ENCODE measurements at places on chromosomes 13 and 19.

DNA sequence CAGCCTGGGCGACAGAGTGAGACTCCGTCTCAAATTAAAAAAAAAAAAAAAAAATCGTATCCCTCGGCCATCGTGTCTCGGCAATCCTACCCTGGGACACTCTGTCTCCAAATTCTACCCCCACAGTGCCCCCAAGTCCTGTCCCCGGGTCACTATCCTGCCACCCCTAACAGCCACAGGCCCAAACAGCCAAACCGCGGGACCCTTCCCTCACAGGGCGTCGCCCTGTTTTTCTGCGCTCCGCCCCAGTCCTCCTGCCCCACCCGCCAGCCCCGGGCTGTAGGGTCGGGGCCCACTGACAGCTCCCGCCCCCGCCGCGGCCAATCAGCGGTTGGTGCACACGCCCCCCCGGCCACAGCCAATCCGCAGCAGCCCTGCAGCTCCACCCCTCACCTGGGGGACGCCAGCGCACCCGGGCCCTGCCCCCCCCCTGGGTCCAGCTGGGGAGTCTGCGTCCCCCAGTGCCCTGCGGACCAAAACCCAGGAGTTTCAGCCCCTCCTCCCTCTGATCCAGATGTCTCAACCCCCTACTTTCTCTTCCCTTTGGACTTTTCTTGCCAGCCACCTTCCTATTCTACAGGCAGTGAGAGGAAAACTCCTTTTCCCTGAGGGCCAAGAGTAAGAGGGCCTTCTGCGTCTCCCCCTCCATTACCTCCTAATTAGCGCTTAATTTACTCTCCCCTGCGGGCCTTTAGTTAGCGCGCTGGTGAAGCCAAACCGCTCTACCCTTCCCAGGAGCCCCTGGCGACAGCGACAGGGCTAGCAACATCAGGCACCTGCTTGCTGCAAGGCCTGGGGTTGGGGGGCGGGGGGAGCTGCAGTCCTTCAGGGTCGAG, 1.5 kb upstream of the BCAT2 start:
- peak; percentile 66 for DNase-seq

DNA sequence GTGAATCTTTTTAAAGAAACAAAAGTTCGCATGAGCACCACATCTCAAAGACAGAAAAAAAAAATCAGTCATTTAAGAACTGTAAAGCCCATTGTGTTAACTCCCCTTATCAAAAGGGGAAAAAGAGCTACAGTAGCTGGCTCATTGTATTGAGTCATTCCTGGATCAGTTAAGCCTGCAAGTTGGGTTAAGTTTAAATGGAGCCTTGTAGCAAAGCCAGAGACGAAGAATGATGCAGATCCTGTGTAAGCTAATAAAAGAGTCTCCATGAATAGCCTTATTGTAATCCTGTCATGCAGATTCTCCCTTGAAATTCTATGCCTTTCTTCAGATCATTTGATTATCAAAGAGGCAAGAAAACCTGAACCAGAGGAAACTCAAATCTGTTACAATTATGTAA, 83.8 kb downstream of the CRYL1 start:
- DNase-seq = no peak

DNA sequence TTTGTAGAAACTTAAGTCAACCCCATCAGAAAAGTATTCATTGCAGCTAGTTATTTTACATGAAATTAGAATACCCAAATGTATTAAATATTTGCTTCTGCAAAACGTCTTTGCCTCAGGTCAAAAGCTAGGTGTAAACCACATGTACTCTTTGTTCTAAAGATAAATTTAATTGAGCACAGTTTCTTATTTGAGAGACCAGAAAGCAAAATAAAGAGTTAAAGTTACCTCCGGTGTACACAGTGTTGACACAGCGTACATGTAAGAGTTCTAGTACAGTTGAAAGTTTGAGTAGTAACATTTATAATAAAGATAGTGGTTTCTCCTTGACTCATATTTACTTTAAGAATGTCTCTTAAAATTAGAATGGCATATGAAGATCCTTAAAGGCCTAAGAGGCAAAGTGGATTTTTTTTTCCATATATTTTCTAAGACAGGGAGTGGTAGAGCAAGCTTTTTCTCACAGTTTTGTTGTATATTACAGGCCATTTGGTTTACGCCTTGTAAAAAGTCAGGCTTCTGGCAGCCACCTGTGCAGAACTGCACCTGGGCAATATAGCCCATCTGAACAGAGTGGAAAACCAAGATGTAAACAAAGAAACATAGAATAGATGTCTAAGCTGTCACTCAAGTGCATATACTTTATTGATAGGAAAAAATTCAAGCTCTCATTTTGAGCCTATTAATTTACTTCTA, 2.9 kb downstream of the LRCH1 start:
- DNase-seq = no peak

DNA sequence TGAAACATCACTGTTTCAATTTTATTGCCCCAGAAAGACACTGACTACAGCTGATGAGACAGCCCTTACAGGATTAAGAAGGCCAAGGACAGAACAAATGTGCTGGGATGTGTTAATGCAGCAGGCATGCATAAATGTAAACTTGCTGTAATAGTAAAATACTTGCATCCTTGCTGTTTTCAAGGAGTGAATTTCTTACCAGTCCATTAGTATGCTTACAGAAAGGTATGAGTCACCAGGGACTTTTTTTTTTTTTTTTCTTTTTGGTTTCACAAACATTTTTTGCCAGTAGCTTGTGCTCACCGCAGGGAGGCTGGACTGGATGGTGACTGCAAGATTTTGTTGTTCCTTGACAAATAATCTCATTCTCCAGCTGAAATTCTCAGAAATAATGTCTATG, 55.1 kb downstream of the GPR180 start:
- no peak for DNase-seq

GRCh38 chr13:42549552-42549936, 24.4 kb upstream of the TNFSF11 start:
- DNase-seq = no peak

- no peak for DNase-seq
These were observed 7.7 kb upstream of the ZNF611 start for GRCh38 chr19:52742516-52742915.

DNA sequence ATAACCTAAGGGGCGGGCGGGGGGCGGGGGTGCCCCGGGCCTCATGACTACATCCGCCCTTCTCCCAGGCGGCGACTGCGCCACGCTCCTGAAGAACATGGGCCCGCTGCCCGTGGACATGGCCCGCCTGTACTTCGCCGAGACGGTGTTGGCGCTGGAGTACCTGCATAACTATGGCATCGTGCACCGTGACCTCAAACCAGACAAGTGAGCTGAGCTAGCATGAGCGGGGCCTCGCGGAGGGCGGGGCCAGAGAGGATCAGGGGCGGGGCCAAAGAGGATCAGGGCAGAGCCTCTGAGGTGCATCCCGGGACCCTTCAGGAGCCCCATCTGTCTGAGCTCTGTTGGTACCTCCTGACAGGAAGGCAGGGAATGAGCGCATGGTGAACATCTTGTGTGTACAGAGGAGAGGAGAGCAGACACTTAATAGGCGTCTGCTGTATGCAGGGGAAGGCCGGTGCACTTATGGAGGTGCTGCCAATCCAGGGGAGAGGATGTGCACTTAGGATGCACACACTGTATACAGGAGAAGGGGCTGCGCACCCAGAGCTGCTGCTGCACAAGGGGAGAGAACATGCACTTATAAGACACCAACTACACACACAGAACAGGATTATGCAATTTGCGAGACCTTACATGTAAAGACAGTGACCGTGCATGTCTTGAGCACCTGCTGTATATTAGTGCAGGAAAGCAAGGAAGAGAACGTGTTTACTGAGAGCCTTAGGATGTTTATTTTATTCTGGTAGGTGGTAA, 20.9 kb upstream of the PIK3R2 start:
- no peak for DNase-seq

- peak; percentile 85 for DNase-seq
These were observed 1.3 kb downstream of the HMG20B start for GRCh38 chr19:3573858-3574637.

- DNase-seq = no peak
These were observed 19.6 kb downstream of the C2CD4C start for GRCh38 chr19:389255-389934.

DNA sequence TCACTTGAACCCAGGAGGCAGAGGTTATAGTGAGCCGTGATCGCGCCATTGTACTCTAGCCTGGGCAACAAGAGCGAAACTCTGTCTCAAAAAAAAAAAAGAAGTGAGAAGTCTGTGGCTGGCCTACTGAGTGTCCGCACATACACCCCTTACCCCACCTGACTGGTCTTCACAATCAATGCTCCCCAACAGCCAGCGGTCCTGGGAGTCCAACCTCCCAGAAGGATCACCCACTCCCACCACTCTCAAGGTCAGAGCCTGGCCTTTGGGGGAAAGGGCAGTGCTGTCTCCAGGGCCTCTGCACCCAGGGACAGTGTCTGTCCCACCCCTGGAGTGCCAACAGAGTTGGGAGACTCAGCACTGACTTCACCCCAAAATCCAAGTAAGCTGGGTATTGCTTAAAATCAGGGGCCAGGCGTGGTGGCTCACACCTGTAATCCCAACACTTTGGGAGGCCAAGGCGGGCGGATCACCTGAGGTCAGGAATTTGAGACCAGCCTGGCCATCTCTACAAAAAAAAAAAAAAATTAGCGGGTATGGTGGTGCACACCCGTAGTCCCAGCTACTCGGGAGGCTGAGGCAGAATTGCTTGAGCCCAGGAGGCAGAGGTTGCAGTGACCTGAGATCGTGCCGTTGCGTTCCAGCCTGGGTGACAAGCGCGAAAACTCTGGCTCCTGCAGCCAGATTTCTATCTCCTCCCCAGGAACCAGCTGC, 2.3 kb upstream of the CD320 start:
- DNase-seq = peak; percentile 27

DNA sequence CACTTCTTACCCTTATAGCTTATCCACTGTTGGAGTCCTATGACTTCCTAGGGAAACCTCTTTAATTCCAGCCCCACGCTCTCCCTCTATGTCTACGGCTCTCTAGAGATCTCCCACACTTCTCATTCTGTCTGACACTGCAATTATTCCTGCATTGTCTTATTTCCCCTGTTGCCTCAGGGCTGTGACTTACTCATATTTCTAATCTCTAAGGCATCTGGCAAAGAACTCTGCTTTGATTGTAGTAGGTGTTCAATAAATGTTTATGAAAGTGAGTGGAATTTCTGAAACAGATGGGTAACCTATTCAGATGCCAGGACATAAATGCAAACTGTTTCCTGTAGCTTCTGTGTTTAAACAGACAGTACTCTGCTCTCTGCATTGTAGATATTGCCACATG, 102.4 kb upstream of the SERTM1 start:
- no peak for DNase-seq

DNA sequence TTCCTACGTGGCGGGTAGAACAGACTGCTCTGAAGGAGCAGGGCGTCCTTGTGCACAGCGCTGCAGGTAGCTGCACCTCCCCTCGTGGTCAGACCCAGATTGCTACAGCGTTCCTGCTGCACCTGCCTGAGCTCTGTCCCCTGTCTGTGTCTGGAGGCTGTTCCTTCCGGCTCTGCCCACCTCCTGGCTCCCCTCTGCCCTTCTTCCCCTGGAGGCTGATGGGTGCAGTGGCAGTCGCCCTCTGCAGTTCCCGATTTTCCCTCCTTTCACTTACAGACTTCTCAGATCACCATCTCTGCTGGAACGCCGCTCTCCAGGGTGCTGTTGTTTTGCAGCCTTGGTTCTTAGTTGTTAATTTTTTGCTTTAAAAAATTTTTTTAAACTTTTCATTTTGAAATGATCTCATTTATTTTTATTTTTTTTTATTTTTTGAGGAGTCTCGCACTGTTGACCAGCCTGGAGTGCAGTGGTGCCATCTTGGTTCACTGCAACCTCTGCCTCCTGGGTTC, 53.6 kb downstream of the SMARCA4 start:
- no peak for DNase-seq

- DNase-seq = no peak
These were observed 25.4 kb downstream of the VWA8 start for GRCh38 chr13:41935501-41935900.

DNA sequence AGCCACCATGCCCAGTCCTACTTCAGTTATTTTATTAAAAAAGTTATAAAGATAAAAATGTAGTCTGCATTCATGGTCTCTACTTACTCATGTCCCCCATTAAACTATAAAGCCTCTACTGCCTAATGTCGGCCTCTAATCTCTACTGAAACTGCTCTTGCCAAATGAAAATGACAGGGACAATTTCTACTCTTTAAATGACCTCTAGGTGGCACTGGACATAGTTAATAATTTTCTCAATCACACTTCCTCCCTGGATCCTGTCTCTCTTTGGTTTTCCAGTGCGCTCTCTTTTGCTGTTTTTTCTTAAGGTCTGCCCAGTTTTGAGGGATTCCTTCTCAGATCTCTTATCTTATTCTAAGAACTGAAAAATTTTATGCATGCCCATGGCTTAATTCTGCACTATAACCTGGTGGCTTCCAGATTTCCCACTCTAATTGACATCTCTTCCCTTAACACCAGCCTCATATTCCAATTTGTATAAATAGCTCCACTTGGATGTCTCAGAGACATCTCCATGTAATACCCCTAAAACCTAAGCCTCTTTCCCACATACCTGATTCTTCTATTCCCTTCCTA, 54.3 kb downstream of the MTMR6 start:
- DNase-seq = no peak

- no peak for DNase-seq
These were observed 6.3 kb upstream of the CEACAM21 start for GRCh38 chr19:41569481-41570150.

GRCh38 chr13:27203854-27204253, 32.2 kb upstream of the USP12 start:
- no peak for DNase-seq

DNA sequence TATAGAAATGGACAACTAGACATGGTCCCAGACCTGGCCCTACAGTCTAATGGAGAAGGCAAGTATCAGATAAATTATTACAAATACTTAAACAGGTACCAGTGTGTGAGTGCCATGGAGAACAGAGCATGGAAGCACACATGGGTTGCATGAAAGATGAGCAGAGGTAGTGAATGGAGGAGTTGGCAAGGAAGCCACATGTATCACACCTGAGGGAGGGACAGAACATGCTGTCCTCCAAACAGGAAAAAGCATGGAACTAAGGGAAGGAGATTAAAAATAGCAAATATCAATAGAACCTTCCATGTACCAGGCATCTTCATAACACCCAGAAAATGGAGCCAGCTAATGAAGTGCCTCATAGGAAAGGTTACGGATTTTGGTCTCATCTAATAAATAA, 85.9 kb downstream of the SACS start:
- DNase-seq = no peak

GRCh38 chr13:83881140-83881684, 1.1 kb downstream of the SLITRK1 start:
- no peak for DNase-seq

DNA sequence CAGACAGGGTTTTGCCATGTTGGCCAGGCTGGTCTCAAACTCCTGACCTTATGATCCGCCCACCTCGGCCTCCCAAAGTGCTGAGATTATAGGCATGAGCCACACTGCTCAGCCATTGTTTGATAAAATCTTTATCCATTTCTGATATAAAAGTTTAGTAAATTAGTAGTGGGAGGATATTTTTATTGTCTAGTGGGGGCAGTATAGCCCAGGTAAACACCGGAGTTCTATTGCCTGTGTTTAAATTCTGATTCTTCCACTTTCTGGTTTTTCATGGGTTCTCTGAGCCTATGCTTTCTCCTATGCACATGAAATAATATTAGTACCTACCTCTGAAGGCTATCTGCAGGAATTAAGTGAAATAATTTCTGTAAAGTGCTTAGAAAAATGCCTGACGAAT, 20.1 kb upstream of the ARHGEF18 start:
- no peak for DNase-seq

GRCh38 chr13:93151277-93151676, 75.3 kb upstream of the GPC6 start:
- no peak for DNase-seq

- no peak for DNase-seq
These were observed 811.4 kb downstream of the DACH1 start for GRCh38 chr13:71055644-71056043.
